Activated naive CD4-positive, alpha-beta T cell treated with anti-CD3 and anti-CD28 coated beads for 36 hours (primary cell): ENCODE measurements at places on chromosomes 4 and X. TPM values are rescaled to one million over a fixed set of nuclear protein-coding genes. Genes with fewer than 3 reads are reported as not detected.
A peak's percentile ranks its signal among the peaks of the same experiment; 100 is the strongest.

DNA sequence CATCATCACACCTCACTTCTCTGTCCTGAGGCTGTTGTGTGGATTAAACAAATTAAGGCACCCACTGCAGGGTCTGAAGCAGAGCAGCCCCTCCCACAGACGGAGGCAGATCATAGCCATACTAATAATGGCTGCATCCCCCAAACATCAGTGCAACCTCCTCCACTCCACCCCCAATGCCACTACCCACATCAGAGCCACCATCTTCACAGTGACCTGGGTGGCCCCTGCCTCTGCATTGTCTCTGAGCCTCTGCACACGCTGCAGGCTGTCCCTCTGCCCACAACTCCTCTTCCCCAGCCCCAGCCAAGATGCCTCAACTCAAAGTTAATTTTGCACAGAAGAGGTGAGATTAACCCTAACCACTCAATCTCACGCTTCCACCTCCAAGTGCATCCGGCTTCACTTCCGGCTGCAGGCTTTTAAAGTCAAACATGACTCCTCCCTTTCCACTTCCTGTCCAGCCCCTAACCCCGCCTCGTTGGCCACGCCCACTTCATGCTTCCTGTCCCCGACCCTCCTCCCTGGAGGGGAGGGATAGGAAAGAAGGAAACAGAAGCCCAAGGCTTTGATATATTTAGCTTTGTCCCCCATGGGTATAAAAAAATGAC, 22.7 kb downstream of the JAKMIP1 start:
- peaks cover 3% of the 10 kb centered on the region for H3K27me3 ChIP-seq
- H3K4me3 ChIP-seq, result peak overlapping the region; percentile 11
- peak; percentile 58 for DNase-seq
- no peak overlapping the region for H3K27ac ChIP-seq

DNA sequence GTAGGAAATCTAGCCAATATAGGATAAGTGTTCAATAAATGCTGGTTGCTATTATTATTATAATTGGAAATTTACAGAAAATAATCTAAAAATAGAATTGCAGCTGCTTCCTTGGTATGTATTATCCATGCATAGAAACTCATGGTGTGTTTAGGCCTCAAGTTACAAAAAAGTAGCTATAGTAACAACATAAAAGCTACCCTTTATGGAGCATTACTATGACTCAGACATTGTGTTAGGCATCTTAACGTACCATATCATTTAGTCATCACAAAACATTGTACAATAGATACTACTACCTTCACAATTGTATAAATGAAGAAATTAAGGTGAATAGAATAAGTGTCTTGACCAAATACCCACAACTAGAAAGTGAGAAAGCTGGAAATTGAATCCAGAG, 126.9 kb upstream of the NRK start:
- H3K27me3 ChIP-seq, result no peaks in the 10 kb centered on the region
- H3K36me3 ChIP-seq, result no peaks in the 10 kb centered on the region
- H3K27ac ChIP-seq, result no peak overlapping the region
- DNase-seq, result no peak
- H3K4me3 ChIP-seq, result no peak overlapping the region
- H3K4me1 ChIP-seq, result no peaks in the 10 kb centered on the region

DNA sequence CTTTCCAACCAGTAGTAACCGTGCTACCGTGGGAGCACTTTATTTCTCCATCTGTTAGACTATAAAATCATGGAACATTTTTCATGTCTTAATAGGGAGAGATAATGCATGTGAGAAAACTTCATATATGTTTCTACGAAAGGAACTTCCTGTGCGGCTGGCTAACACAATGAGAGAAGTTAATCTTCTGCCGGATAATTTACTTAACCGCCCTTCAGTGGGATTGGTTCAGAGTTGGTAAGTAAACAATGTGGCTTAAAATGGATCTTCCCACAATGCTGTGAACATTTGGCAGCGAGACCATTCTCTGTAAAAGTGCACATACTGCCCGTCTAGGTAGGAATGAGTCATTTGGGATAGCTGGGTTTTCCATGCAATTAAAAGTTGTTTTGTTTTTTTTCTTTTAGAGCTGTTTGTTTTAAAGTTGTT, 29.6 kb downstream of the PDK3 start:
- no peak overlapping the region for H3K4me3 ChIP-seq
- H3K27me3 ChIP-seq, result no peaks in the 10 kb centered on the region

- no peak for DNase-seq
- H3K4me3 ChIP-seq, result no peak overlapping the region
- no peak overlapping the region for H3K27ac ChIP-seq
- H3K36me3 ChIP-seq, result no peaks in the 10 kb centered on the region
These were observed 136.2 kb downstream of the SHROOM4 start for GRCh38 chrX:50677789-50678188.

DNA sequence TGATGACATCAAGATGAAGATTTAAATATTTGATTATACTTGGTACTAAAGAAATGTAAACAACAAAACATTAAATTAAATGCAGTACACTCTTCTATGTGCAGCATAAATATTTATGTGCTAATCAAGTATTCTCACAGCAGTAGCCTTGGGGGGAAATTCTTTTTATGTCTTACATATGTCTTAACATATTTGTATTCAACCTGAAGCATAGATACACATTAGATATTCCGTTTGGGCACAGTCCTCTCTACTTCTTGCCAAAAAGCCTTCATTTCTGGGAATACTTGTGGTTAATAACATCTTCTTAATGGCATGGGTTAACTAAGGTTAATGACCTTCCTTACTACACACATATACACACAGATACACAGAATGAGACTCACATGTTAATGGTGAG, 19.8 kb downstream of the TMPRSS11F start:
- no peak for DNase-seq
- no peak overlapping the region for H3K27ac ChIP-seq
- H3K27me3 ChIP-seq, result peaks cover 5% of the 10 kb centered on the region
- no peaks in the 10 kb centered on the region for H3K36me3 ChIP-seq
- H3K4me1 ChIP-seq, result no peaks in the 10 kb centered on the region
- H3K4me3 ChIP-seq, result no peak overlapping the region

GRCh38 chrX:10213716-10214115, 56.9 kb downstream of the CLCN4 start:
- no peak overlapping the region for H3K4me3 ChIP-seq
- H3K27ac ChIP-seq, result no peak overlapping the region
- no peaks in the 10 kb centered on the region for H3K4me1 ChIP-seq
- DNase-seq, result no peak

DNA sequence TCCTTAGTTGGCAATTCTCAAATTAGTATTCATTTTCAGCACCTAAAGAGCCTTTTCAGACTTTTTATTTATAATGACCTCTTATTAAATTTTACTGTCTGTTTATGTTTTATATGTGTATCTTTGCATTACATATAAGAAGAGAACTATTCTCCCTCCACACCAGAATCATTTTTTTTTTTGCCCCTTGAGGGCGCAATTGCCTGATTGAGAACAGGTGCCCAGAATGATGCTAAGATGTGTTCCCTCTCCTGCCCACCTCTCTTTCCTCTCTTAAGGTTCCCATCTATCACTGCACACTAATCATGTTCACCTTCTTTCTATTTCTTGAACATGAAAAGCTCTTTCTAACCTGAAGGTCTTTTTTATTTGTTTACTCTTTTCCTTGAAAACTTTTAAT, 44.2 kb upstream of the ADAM29 start:
- H3K4me3 ChIP-seq, result no peak overlapping the region
- no peaks in the 10 kb centered on the region for H3K36me3 ChIP-seq
- H3K27me3 ChIP-seq, result no peaks in the 10 kb centered on the region
- no peak overlapping the region for H3K27ac ChIP-seq
- DNase-seq, result no peak

DNA sequence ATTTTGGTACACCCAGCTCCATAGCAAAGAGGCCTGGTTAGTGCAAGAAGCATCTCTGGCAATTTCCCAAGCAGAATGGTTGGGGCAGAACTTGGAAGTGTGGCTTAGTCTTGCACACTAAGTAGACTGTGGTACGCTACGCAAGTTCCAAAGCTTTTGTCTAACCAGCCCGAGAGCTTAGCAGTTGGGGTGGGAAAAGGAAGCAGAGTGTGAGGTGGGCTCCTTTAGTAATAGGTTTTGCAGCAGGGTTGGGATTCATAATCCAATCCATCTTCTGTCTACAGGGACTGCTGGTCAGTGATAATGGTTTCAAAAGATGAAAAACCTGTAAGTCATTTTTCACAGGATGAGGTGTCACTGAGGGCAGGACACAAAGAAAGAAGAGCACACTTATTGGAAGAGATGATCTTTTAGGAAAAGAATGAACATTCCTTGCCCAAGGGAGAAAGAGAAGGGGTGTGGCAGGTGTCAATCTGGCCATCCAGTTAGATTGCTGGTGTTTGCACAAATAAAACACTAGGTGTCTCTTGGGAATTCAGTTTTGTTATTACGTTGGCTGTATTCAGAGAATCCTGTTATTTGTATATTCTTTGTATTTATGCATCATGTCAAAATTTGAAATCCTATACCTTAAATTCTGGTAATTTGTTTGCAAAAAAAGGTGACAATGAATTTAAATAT, 244.3 kb downstream of the GPAT3 start:
- no peak overlapping the region for H3K4me3 ChIP-seq
- H3K27me3 ChIP-seq, result peaks cover 4% of the 10 kb centered on the region
- H3K4me1 ChIP-seq, result no peaks in the 10 kb centered on the region
- no peak for DNase-seq
- H3K27ac ChIP-seq, result no peak overlapping the region

DNA sequence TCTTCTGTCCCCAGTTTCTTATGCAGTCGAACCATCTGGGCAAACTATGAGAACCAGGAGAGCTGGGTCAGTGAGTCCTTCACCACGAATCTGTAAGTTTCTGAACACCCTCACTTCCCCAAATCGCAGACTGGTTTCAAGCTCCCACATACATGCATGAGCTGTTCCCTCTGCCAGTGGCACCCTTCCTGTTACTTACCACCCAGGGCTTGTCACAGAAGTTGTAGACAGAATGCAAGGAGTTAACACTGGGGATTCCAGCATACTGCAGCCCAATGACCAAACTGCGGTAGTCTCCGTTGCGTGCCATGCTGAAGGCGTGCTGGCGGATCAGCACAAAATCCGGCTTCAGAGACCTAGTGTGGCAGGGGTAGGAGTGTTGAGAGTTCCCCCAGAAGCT, 14.6 kb downstream of the SYN1 start:
- no peaks in the 10 kb centered on the region for H3K27me3 ChIP-seq
- no peaks in the 10 kb centered on the region for H3K36me3 ChIP-seq
- H3K4me3 ChIP-seq, result no peak overlapping the region
- DNase-seq, result no peak
- peaks cover 6% of the 10 kb centered on the region for H3K4me1 ChIP-seq

GRCh38 chr4:141118381-141118780, 14.9 kb downstream of the RNF150 start:
- DNase-seq, result no peak
- no peaks in the 10 kb centered on the region for H3K36me3 ChIP-seq
- H3K27ac ChIP-seq, result no peak overlapping the region
- no peaks in the 10 kb centered on the region for H3K4me1 ChIP-seq

DNA sequence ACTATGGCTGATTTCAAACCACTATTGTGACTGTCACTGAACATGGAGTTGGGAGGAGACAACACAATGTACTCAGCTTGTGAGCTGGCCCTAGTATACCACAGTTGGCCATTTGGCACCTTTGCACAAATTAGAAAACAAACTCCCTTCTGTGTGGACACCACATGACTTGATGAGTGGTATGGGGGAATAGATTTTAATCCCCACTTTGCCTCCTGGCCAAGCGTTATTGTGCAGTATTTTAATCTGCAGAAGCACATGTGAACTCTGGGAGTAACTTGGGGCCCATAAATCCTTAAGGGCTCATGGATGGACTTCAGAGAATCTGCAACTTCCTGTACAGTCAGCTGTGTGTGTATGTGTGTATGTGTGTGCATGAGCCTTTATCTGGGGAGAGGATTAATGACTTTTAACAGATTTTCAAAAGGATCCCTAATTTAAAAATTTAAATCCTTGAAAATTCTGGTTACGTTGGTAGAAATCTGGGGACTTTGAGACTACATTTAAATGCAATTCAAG, 105.0 kb upstream of the PAQR3 start:
- no peaks in the 10 kb centered on the region for H3K36me3 ChIP-seq
- H3K27ac ChIP-seq, result no peak overlapping the region
- no peaks in the 10 kb centered on the region for H3K4me1 ChIP-seq
- H3K4me3 ChIP-seq, result no peak overlapping the region

- H3K36me3 ChIP-seq, result no peaks in the 10 kb centered on the region
- peaks cover 4% of the 10 kb centered on the region for H3K27me3 ChIP-seq
- no peak overlapping the region for H3K4me3 ChIP-seq
- no peak for DNase-seq
These were observed 566 bp upstream of the LIMCH1 start for GRCh38 chr4:41537292-41537890.

- H3K27ac ChIP-seq, result no peak overlapping the region
- H3K4me1 ChIP-seq, result no peaks in the 10 kb centered on the region
- H3K27me3 ChIP-seq, result no peaks in the 10 kb centered on the region
- no peaks in the 10 kb centered on the region for H3K36me3 ChIP-seq
These were observed 94.6 kb downstream of the F11 start for GRCh38 chr4:186360551-186360950.

DNA sequence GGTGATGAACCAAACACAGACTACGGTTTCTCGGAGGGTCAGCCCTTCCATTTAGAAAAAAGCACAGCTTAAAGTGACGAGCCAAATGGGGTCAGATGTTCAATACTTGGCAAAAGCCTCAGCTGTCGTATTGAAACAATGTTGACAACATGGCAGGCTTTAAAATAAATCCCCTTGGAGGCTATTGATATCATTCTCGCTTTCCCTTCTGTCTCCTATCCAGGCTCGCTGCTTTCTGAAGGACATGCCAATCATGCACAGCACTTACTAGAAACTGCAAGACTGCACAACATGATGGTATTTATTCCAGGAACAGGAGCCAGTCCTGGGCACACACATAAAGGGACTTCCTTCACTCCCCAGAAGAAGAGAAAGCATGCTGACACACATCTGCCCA, 137.9 kb downstream of the SLC7A11 start:
- no peak for DNase-seq
- no peak overlapping the region for H3K27ac ChIP-seq
- H3K4me1 ChIP-seq, result no peaks in the 10 kb centered on the region
- no peaks in the 10 kb centered on the region for H3K36me3 ChIP-seq
- H3K4me3 ChIP-seq, result no peak overlapping the region

DNA sequence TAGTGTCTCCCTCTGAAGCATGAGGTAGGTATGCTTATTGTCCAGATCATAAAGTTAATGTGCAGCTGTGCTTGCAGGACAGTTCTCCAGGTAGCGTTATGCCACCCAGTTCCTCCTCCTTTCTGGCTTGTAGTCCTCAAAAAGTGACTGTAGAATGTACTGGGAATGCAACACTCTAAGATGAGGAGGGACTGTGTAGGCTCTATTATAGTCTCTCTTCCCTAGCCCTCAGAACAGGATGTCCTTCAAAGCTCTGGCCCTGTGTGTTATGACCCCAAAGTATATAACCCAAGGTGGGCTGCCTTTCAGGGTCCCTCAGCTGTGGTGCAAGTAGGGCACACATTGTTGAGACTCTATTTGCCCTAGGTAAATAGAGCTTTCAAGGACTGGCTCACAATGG, 20.8 kb upstream of the MANBA start:
- H3K27ac ChIP-seq, result no peak overlapping the region
- no peaks in the 10 kb centered on the region for H3K36me3 ChIP-seq
- no peaks in the 10 kb centered on the region for H3K27me3 ChIP-seq
- peaks cover 1% of the 10 kb centered on the region for H3K4me1 ChIP-seq

Gene GAB3
- total RNA-seq, result 1.4 TPM

Gene VEGFD
- not detected for total RNA-seq

Gene CCKAR
- not detected for total RNA-seq

Gene IL21
- total RNA-seq, result 49.9 TPM

Gene PHOX2B
- not detected for total RNA-seq

Gene MAGEA8
- not detected for total RNA-seq

Gene RTL9
- not detected for total RNA-seq
